ENCODE measurements at places on chromosomes 4 and X.

- DNase-seq = no peak
Measured at GRCh38 chrX:39000802-39001201, 199.5 kb downstream of the MID1IP1 start.

DNA sequence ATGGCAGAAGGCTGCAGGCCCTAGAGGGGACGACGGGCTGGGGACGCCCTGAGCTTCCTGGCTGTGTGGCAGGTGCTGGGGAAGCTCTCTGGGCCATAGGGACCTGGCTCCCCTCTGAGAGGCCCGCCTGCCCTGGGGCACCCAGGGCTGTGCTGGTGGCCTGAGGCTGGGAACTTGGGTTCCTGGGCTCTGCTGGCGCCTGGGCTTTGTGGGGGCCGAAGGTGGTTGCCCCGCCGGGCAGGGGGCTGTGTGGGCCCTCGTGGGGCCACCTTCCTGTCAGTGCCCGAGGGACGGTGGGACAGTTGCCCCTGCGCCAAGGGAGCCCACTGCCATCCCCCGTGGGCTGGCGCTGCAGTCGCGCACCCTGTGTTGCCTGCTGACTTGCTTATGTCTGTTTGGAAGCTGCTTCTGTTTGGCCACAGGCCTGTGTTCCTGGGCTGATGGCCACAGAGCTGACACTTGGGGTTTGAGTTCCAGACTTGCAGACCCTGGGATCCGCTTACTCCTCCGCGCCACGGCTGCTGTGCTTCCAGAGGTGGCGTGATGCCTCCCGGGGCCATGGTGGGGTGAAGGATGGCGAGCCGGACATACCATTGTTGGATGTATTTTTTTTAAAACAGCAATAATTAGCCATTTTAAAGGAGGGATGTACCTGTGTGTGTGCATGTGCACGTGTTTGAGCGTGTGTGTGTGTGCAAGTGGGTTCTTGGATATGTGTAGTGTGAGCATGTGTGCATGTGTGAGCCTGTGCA is 8.5 kb downstream of the NAT8L start:
- no peak for DNase-seq

GRCh38 chrX:103187953-103188475 is 26.9 kb upstream of the BEX4 start:
- no peak for DNase-seq

GRCh38 chr4:176413171-176413570 is 93.4 kb downstream of the SPCS3 start:
- DNase-seq = no peak

DNA sequence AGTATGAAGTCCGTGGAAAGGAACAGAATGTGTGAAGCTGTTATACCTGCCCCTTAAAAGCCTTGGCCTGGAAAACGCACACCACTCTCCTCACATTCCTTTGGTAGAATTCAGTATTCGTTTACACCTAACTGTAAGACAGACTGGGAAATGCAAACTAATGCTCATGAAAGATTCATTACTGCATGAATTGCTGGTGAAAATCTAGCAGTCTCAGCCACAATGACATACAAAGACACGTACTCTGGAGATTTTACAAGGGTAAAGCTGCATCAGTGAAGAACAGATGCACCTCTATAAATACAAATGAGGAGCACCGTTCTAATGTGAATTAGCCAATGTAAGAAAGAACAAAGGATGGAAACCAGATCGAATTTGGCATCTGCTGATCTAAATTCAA is 2051.3 kb downstream of the PCDH7 start:
- DNase-seq = no peak

DNA sequence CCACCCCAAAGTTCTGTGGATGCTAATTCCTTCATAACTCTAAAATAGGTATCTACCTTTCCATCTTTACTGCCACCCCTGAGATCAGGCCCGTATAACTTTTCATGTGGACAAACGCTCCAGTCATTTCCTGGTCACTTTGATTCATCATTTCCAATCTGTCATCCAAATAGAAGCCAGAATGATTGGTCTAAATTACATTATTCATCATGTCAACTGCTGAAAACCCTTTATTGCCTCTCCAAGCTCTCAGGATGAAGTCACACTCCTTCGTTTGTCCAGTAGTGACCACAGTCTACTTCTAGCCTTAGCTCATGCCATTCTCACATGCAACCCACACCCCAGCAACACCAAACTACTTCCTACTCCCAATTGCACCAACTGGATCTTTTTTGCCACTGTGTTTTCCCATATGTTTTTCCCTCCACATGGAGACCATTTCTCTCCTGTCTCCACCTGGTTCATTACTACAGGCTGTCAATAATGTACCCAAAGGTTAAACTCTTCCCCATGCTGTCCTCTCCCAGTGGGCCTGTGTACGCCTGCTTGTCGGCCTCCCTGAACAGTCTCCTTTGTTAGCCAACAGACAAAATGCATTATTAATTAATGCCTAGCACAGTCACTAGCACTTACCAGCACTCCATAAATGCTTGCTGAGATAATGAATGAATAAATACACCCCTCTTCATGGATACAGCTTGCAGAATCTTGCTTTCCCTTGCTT is 382.6 kb upstream of the NOCT start:
- DNase-seq = no peak

- DNase-seq = no peak
Measured at GRCh38 chr4:73897380-73898136, 28.4 kb downstream of the CXCL1 start.

GRCh38 chrX:131626681-131627296 is 82.9 kb downstream of the OR13H1 start:
- DNase-seq = no peak

DNA sequence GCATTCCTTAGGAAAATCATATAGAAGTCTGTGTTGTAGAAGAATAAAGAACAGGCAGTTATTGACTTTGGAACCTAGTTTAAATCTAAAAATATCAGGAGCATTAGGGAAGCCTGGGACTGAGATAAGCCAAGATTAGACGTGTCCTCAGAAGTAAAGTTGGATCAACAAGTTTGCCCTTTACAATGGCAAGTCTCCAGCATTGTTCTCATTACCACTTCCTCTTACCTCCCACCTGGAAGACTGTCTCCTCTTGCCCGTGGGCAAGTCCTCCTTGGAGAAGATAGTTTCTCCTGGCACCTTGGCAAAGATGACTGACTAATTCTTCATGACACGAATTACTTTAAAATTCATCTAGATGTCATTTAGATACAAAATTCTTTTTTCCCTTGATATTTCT is 37.8 kb downstream of the CNKSR2 start:
- no peak for DNase-seq

DNA sequence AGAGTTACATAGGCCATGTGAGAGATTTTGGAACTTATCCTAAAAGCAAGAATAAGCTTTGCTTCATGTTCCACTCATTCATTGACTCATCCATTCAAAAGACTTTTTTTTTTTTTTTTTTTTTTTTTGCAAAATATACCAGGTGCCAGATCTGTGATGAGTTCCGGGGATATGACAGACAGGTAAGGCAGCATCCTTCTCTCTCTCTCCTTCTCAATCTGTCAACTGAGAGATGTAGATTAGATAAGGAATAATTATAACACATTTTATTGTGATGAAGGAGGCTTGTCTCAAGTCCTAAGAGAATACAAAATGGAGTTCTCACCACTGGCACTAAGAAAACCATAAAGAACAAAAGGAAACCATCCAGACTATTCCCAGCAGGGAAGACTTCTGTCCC is 190.2 kb upstream of the CPEB2 start:
- DNase-seq = no peak

- DNase-seq = no peak
Measured at GRCh38 chrX:151790481-151791160, 56.1 kb downstream of the CNGA2 start.

- DNase-seq = no peak
Measured at GRCh38 chrX:119417376-119417775, 18.2 kb downstream of the SLC25A43 start.

DNA sequence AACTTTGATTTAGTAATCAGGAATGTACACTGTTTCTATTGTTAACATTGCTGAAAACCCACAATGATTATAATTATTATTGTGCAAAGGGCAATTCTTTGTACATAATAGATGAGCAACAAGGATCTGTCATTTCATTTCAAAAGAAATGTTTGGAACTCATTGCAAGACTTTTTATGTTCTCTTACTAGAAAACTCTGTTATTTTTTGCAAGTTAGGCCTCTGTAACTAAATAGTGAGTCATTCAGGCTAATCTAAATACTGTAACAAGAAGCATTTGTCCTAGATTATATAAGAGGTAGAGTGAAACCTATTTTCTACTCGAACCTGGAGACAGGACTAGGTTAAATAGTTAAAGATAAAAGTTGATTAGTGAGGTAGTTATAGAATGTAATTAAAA is 93.2 kb upstream of the FAM47B start:
- no peak for DNase-seq

- no peak for DNase-seq
Measured at GRCh38 chrX:34654696-34655490, 2.2 kb downstream of the TMEM47 start.

- no peak for DNase-seq
Measured at GRCh38 chr4:56438766-56439165, 2.7 kb downstream of the PAICS start.

DNA sequence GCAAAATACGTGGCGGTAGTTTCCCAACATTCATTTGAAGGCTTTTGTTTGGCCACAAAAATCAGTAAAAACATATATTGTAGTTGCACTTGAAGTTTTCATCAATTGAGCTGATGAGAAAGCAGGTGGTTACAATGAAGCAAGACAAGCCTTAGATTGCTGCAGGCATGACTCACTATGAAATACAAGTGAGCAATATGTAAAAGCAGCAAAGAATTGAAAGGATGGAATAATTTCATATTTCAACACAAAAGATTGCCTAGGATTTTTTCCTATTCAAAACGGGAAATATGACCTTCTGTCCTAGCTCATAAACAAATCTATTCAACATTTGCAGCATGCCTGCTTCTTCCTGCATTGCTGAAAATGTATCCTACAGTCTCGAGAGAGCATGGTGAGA is 190.9 kb upstream of the BANK1 start:
- no peak for DNase-seq

DNA sequence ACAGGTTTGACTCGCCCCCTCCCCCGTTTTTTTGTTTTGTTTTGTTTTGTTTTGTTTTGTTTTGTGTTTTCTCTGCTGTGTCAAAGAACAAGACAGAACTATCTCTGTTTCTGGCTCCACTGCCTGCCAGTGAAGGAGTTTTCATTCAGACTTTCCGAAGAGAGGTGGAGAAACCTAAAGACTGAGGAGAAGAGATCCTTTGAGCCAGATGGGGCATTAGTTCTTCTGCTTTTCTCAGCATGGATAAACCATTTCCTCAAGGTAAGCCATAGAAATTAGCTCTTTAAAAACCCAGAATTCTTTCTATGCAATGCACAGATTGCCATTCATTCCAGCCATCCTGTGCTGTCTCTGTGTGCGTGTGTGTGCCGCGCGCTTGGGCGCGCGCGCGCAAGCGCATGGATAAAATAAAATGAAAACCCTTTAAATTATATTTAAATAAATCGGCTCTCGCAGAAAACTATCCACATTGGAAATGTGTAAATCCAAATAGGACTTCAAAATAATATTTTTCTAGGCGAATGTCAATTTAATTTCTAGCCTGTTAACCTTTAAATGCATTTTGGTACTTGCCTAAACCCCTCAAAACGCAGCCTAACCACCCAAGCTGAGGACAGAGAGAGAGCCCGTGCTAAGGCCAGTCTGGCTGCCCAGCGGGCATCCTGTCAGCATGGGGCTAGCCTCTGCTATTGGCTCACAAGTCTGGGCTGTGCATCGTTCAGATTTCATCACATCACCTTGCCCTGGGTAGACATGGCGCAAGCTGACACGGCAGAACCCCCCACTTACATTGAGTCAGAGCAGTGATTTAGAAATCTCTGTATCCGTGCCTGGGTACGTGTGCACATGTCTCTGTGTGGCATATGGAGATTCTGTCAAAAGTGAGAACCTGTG is 113.0 kb upstream of the VAMP7 start:
- no peak for DNase-seq

DNA sequence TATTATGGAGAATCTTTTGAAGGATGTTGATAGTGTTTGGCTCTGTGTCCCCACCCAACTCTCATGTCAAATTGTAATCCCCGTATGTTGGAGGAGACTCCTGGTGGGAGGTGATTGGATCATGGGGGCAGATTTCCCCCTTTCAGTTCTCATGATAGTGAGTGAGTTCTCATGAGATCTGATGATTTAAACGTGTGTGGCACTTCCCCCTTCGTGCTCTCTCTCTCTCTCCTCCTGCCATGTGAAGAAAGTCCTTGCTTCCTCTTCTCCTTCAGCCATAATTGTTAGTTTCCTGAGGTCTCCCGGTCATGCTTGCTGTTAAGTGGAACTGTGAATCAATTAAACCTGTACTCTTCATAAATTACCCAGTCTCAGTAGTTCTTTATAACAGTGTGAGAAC is 166.1 kb upstream of the NUDT6 start:
- DNase-seq = no peak

GRCh38 chr4:159048166-159048886 is 54.6 kb upstream of the RAPGEF2 start:
- no peak for DNase-seq

DNA sequence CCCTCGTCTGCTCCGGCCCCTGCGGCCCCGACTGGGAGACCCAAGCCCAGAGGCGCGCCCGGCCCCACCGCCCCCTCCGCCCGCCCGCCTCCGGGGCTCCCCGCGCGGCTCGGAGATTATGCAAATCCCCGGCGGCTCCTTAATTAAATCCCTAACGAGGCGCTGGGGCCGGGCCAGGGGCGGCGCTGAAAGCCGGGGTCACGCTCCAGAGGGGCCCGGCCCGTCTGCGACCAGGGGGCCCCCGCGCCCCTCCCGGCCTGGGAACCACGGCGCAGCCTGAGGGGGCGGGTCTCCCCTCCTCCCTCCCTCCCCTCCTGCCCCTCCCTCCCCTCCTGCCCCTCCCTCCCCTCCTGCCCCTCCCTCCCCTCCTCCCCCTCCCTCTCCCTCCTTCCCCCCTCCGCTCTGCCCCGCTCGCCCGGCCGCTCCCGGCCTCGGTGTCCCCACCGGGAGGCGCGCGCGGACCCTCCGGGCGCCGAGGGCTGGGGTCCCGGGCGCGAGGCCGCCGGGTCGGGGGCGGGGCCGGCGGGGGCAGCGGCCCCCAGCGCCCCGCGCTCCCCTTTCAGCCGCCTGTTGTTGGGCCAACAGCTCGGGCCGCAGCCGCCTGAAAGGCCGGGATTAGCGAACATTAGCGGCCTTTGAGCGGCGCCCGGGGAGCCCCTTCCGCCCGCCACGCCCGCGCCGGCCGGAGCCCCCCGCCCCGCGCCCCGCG is 25.9 kb upstream of the FGFR3 start:
- no peak for DNase-seq

- DNase-seq = no peak
Measured at GRCh38 chr4:24063731-24064130, 173.9 kb upstream of the PPARGC1A start.

GRCh38 chr4:157888281-157888680 is 284.5 kb downstream of the GASK1B start:
- no peak for DNase-seq
